Stimulated activated CD8-positive, alpha-beta memory T cell treated with anti-CD3 and anti-CD28 coated beads, Interleukin-7, amount 100 ng/mL, for 1 hour (primary cell): ENCODE measurements at places on chromosomes 5 and 9.

GRCh38 chr5:72141440-72142355 is 34.4 kb downstream of the MAP1B start:
- DNase-seq, result no peak

GRCh38 chr5:24497145-24497544 is 147.6 kb downstream of the CDH10 start:
- DNase-seq, result no peak

- DNase-seq, result no peak
Measured at GRCh38 chr5:165996201-165996875, 2295.1 kb upstream of the WWC1 start.

- no peak for DNase-seq
Measured at GRCh38 chr5:13749766-13750165, 194.7 kb downstream of the DNAH5 start.

- DNase-seq, result no peak
Measured at GRCh38 chr9:134502809-134503211, 138.8 kb upstream of the COL5A1 start.

- DNase-seq, result no peak
Measured at GRCh38 chr5:179872828-179873575, 14.4 kb upstream of the MRNIP start.

- DNase-seq, result no peak
Measured at GRCh38 chr9:137970686-137971476, 93.3 kb downstream of the CACNA1B start.

DNA sequence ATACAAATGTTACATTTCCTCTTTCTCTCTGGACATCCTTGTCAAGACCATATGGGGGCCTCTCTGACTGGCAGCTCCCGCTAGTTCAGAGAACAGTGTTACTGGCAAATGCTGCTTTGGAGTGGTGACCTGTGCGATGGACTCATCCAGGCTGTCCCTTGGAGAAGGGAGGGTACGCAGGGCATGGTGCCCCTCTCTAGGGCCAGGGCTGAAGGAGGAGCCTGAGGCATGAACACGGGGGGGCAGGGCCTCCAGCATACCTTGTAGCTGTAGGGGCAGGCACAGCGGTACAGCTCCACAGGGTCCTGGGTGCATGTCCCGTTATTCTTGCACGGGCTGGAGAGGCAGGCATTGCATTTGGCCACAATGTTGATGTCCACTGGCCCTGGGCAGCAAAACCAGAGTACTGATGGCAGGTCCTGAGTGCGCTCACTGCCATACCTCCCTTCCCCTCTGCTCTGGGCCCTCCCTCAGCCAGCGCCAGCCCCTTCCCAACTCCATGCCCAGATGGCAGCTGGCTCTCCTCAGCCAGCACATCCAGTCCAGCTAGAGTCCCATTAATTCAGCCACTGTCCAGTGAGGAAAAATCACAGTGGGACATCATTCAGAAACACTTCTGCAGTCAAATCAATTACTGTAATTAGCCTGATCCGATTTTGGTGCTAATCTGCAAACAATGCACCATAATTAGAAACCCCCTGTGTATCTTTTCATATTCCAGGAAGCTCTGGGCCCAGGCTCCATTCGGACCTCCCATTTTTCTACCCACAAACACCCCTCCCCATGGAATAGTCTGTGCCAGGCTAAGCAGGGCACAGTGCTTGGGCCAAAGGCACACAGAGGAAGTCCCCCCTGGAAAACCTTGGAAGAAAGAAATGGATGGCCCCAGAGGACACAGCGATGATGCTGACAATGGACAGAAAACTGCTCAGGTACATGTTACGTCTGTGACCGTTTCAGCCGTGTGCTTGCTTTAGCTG is 128.8 kb upstream of the PANK3 start:
- no peak for DNase-seq

GRCh38 chr5:166582416-166582815 is 1709.0 kb upstream of the WWC1 start:
- DNase-seq, result no peak

GRCh38 chr5:174504266-174504726 is 220.1 kb upstream of the MSX2 start:
- DNase-seq, result no peak

- DNase-seq, result no peak
Measured at GRCh38 chr9:70588999-70589398, 174.5 kb upstream of the KLF9 start.

DNA sequence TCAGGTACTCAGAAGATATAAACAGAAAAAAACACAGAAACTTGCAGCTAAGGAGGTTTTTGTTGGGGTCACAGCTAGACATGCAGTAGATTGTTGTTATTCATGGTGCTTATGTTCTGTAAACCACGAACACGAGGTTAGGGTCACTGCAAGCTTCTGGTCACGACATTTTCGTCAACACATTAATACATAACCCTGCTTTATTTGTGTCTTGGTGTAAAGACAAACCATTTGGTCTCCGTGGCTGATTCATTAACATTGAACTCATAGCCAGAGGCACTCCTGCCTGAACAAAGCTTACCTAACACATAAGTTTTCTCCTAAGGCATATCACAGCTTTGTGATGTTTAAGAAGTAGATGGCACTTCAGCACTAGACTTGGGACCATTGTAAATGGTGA is 16.9 kb downstream of the TEK start:
- no peak for DNase-seq

DNA sequence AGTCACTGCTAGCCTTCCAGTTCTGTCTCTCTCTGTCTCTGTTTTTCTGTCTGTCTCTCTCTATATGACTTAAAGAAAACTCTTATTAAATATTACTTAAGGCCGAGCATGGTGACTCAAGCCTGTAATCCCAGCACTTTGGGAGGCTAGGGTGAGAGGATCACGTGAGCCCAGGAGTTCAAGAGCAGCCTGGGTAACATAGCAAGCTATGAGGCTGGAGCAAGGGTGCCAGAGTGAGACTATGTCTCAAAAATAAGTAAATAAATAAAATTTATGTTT is 1.7 kb upstream of the GBGT1 start:
- DNase-seq, result no peak

- no peak for DNase-seq
Measured at GRCh38 chr5:93807846-93808245, 66.4 kb upstream of the POU5F2 start.

- DNase-seq, result no peak
Measured at GRCh38 chr9:20495098-20495497, 127.2 kb downstream of the MLLT3 start.

DNA sequence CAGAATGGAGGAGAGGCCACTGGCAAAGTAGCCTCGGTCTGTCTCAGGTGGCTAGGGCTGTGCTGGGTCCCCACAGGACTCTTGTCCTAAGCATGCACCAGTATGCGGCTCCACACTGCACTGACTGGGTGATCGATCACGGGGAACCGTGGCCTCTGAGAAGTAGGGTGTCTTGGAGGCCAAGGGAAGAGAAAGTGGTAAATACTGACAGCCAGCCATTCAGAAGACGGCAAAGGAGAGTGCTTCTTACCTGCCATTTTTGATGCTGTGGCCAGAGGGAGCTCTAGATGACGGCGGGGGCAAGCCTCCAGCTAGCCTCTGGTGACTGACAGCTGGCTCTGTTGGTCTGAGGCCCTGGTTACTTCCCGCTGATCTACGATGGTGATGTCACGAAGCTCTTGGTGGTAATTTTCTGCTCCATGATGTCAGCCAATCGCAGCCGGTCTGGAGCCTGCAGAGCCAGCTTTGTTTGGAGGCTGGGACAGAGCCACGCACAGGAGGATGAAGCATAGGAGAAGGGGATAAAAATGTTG is 40.4 kb upstream of the GADD45G start:
- no peak for DNase-seq
